NCI-H1048 (cell line): ENCODE measurements at places on chromosomes 7 and 10.

DNA sequence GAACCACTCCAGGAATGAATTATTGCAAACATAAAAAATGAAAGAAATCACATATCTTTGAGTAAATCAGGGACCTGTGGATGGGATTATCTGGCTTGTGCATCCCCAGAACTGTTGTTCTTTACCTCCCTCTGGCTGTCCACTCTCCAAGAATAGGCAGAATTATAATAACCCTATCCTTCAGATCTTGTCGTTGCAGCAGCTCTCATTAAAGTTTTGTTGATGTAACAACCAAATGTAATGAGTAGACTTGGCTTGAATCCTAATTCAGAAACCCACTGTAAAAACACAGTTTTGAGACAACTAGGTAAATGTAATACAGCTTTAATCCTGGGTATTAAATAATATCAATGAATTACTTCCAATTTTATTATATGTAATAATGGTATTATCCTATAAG lies 16.2 kb downstream of the LSM5 start:
- no peak for DNase-seq

DNA sequence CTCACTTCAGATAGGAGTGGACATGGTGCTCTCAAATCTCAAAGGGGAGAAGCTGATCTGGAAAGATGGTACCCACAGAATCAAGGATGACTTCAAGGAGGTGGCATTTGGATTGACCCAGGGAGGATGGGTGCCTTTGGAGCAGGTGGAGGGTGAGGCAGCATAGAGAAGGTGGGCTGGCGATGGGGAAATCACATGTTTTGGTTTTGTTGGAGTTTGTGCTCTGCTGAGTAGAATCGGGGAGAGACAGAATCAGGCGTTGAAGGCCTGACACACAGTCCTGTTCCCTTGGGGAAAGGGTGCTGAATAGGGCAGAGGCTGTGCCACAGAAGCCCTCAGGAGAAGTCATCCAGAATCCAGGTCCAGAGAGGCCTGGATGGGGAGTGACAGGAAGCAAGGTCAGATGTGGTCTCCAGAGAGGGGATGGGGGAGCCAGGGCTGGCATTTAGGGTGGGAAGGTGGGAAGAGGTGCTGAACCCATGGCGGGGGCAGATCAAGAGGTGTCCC lies 291.1 kb downstream of the GLRX3 start:
- DNase-seq = no peak

DNA sequence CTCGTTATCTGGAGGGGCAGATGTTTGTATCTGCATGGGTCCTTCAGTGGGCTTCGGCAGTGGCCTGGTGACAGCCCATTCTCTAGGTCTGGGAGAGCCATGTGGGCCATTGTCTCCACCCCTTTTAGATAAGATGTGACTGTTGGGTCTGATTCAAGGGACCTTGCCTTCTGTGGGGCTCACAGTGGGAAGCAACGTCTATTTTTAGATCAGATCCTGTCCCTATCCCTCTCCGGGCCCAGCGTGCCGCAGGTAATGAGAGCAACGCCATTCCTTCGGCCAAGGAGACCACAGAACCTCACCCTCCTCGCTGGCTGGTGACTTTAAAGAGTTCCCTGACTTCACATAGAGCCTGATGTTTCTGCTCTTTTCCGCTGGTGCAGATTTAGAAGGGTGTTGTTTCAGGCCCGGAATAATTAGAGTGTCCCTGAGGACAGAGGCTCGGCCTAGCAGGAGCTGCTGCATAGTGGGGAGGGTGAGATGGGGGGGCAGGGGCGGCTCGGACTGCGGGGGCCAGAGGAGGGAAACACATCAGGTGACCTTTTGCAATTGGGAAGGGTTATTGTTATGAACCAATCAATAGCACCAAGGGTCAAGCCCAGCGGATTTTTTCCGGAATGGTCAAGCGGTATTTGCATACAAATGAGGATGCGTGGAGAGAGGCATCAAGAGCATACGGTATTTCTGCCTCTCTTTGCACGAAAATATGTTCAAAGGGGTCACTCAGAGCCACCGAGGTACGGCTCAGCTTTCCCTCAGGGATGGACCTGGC lies 503.0 kb upstream of the FOXK1 start:
- DNase-seq = no peak

GRCh38 chr10:70277396-70278030 lies 6.3 kb downstream of the NPFFR1 start:
- no peak for DNase-seq

GRCh38 chr7:108716783-108717182 lies 147.1 kb downstream of the DNAJB9 start:
- no peak for DNase-seq

GRCh38 chr10:59346321-59346720 lies 16.0 kb downstream of the FAM13C start:
- DNase-seq = no peak

DNA sequence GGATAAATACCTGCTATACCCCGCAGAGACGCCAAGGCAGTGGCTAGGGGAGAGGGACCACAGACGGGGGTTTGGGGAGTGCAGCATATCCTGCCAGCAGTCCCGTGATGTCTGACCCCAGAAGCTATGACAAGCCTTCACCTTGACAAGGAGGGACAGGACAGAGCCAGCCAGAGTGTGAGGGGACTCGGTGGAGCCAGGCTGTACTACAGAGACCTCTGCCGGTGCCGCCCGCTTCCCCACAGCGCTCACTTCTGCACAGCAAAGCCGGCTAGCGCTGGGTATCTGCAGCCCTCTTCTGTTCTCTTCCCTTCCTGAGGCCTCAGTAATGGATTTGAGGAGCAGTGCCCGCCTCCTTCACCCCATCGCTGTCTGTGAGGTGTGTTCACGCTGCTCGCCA lies 47.0 kb upstream of the PFKP start:
- DNase-seq = no peak

DNA sequence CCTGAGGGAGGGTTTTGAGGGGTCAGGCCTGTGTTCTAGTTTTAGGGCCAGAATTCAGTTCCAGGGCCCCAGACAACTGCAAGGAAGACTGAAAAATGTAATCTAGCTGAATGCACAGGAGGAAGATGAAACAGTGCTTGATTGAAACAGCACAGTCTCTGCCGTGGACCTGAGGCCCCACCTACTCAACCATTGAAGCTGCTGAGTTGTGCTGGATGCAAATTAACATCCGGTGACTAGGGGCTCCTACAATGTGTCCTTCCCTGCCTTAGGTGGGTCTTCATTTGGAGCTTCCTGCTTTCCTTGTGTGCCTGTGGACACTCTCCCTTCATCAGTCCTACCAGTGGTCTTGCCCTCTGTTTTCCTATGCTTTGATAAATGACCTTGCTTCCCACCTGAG lies 5.7 kb downstream of the GLRX3 start:
- no peak for DNase-seq

- no peak for DNase-seq
Observed at GRCh38 chr7:32091608-32092210, 21.5 kb upstream of the PDE1C start.

DNA sequence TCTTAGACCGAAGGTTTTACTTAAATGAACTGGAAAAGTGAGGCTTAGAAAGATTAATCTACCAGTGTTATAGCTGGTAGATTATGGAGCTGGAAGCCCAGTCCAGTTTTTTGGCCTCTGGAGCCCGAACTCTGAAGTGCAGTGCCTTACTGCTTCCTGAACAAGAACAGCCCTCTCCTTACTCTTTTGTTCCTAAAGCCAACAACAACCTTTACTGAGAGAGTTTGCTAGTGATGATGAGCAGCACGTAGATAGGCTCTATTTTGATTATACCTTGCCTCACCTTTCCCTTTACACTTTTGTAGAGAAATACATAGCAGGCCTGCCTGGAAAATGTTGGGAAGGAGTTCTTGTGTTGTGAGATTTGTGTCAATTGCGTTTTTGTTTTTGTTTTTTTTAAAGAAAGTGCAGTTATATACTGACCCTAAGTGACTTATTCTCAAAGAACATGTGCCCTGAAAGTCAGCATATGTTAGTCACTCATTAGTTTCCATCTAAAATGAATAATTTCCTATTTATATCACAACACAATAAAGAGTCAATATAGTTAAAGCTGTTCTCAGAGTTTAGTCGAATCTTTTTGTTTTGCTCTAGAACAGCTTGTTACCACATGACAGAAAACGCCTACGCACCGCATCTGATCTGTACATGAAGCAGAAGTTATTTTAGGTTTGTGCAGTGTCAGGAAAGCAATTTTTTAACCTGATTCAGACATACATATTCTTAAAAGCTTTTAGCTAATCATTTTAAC lies 33.0 kb downstream of the PLEKHA1 start:
- no peak for DNase-seq

GRCh38 chr7:107370816-107371215 lies 99.0 kb upstream of the GPR22 start:
- no peak for DNase-seq

- DNase-seq = no peak
Observed at GRCh38 chr10:78740976-78741915, 327.5 kb upstream of the ZMIZ1 start.

DNA sequence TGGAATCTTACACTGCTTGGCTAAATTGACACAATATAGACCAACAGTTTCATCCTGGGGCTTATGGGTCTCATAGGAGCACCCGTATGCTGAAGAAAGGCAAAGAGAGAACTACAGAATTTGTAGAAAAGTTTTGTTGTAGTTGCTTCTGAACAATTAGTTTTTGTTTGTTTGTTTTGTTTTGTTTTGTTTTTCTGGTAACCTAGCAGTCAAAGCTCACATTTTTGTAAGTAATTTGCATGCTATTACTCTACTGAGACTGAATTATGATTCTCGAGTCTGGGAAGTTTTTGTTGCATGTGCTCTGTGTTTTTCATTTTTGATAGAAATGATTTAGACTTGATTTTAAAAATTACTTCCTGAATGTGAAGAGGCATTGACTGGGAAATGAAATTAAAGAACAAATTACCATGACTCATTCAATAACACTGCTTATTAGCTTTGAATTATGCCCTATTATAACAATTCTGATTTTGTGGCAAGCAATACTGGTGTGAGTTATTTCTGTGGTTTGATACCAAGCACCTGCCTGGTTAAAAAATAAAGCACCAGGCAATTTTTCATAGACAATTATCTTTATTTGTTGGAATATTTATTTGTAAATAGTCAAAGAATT lies 438 bp downstream of the LSMEM1 start:
- no peak for DNase-seq

GRCh38 chr10:124949543-124949942 lies 7.6 kb downstream of the ZRANB1 start:
- no peak for DNase-seq

GRCh38 chr10:104622598-104623209 lies 18.4 kb upstream of the SORCS3 start:
- DNase-seq = no peak

DNA sequence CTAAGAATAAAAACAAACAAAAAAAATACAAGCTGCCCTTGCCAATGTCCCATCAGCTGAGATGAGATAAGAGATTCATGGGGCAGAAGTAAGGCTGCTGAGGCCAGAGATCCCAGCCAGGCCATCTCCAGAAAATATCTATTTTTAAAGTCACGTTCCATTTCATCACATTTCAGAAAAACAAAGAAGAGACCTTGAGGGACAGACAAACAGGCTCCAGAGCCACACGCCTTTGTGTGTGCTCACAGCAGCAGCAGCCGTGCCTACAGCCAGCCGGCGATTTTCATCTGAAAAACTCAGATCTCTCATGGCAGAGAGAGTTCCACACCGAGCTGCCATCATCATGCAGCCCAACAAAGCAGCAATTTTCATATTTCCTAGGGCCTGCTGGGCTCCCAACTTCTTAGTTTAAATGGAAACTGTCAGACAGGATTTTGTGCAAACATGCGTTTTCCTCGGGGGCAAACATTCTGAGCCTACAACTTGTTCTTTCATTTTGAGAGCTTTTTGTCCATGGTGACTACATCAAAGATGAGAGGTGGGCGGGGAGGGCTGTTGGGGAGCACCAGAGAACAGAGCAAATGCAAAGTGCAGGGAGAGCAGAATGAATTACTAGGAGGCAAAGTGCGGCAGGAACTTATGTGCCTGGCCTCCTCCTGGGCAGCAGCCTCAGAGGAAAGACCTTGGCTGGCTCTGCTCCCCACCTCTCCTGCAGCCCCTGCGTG lies 38.8 kb downstream of the DLG5 start:
- no peak for DNase-seq

DNA sequence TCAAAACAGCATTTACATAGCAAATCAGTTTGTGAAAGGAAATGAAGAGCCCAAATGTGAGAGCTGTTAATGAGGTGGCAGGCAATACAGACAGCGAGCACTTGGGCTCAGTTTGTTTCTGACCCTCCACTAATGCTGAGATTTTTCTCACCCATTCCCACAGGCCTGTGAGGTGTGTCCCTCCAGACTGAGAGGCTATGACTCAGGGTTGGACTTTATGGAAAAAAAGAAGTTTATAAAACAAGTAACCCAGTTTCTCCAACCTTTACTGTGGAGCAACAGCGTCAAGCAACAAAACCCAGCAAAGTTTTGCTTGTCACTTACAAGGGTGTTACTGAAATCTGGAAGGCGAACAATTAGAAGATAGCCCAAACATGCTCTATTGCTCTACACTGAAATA lies 4.9 kb upstream of the FEZF1 start:
- no peak for DNase-seq

DNA sequence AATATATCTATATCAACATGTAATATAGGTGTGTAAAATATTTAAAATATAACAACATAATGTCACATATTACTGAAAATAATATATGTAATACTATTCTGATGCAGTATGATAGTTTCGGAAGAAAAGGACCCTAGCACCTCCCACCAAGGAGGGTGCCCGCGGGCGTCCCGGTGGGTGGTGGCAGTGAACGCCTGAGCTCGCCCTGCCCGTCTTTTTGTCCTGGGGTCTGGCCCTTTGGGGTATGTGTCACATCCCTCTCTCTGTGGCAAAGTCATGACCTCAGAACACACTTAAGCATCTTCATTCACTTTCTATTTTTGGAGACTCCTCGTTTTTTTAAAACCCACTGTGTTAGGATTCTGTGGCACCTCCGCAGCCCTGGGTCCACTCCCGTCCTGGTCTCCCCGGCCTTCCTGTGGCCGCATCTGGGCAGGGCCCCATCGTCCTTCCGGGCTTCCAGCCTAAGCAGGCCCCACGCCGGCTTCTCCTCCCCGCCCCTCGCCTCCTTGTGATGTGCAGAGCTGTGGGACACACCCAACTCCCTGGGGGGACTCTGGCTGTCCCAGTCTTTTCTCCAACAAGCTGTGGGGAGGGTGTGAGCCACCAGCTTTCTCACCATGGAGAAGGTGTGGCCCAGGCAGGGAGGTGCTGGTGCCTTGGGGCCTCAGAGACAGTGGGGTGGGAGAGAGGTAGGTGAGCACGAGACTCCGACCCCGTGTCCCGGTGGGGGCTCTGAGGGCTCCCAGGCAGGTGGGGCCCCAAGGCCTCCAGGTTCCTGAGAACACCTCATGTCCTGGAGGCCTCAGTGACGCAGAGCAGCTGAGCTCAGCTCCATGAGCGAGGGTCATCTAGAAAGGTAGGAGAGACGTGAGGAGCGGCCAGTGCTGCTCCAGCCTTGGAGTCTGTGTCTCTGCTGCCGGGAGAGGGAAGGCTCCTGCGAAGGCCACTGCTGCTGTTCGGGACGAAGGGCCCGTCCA lies 16.5 kb downstream of the PWWP2B start:
- no peak for DNase-seq

- DNase-seq = no peak
Observed at GRCh38 chr10:46290101-46290886, 3.5 kb downstream of the ANTXRL start.

DNA sequence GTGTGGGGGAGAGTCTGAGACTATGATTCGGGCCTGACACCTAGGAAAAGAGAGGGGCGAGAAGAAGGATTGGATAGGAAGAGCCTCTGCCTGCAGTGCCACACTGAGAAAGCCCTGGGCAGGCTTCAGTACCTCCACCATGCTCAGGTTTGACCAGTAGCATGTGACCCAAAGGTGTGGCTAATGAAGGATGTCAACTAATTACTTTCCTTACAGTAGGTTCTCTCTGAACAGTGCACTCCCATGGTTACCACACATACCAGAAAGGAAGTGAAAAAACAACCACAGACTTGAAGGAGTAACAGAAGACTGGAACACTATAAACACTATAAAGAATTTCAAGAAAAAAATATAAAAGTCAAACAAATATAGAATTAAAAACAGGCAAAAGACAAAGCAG lies 46.2 kb downstream of the SEM1 start:
- DNase-seq = no peak
